Caco-2 (cell line): ENCODE measurements at places on chromosomes 6 and 20. TPM values are rescaled to one million over a fixed set of nuclear protein-coding genes. Genes with fewer than 3 reads are reported as not detected.

DNA sequence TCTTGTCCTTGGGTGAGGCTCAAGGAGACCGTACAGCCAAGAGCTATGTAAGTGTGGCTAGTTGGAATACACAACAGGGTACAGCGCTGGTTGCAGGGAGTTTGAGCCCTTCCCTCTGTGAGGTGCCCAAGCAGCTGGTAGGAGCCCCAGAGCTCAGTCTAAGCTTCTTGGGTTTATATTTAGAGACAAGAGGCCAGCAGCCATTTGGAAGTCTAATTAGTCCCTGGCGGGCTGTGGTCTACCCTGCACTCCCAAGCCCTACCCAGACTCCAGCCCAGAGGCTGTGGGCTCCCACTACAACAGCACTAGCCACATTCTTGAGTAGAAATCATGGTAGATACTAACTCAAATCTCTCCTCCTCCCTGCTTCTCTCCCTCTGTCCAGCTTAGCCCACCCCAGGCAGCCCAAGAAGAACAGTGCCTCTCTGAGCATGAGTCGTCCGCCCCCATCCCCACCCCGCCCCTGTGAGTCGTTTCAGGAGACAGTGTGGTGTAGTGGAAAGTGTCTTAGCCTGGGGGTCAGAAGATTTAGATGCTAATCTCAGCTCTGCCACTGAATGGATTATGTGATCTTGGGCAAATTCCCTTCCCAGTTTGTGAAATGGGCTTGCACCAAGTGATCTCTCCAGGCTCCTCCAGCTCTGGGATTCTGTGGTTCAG lies 37.8 kb downstream of the EIF2S2 start:
- no peak for DNase-seq

DNA sequence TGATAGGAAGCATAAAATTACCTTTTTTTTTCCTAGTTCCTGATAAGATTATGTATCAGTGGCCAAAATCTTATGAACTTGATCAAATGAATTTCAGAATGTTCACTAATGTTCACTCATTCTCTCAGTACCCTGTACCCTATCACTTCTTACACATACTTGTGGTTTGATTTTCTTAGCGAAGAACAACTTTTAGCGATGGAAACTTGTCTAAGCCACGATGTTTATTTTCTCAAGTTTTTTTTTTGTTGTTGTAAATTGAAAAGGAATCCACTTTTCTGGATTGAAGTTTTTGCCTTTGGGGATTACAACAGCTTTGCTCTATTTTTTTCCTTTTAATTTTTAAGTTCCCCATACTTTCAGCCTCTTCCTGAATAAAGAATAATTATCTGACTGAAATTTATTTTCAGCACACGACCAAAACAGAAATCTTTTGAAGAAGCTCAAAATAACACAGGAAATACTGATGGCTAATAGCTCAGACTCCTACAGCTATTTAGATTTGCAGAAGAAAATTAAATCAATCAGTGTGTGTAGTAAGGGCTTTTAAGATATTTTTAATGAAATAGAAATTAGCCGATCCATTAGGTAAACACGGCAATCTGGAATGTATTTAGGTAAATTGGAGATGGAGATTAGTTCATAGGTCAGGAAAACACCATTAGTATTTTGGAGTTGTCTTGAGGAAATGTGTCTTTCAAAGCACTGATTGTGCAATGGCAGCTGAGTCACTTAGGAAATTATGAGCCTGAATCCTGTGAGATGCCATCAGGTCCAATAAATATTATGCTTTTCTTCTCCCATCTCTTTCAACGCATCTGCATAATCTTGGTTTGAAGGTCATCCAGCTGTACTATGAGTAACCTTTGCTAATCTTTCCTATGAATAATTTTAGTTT lies 217.5 kb downstream of the GJA1 start:
- DNase-seq, result no peak

DNA sequence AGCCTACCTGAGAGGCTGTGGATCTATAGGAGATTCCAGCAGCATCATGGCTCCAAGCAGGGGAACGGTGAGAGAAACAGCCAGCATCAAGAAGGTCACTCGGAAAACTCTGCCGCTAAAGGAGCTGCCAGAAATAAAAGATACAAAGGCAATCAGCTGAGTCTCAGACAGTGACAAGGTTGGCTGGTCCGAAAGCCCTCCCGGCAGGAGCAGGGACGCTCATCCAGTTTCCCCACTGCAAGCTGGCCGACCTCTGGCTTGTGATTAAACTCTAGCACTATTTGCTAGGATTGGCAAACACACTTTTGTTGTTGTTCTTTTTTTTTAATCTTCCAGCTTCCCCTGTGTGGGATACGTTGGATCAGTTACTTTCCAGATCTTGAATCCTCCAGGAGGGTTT lies 8.7 kb downstream of the APMAP start:
- DNase-seq, result no peak

The CCN6 gene
- total RNA-seq, result not detected in 2 replicates

GRCh38 chr6:169172456-169172855 lies 81.2 kb downstream of the THBS2 start:
- no peak for DNase-seq

The RPS6KA2 gene
- total RNA-seq, result 5.5 and 5.6 TPM in 2 replicates

The VSX1 gene
- total RNA-seq, result not detected in 2 replicates

- no peak for DNase-seq
Measured at GRCh38 chr20:31674895-31675827, 37.4 kb downstream of the COX4I2 start.

- no peak for DNase-seq
Measured at GRCh38 chr20:54276577-54277169, 68.8 kb downstream of the PFDN4 start.

The CGA gene
- not detected in 2 replicates for total RNA-seq

The SNAP91 gene
- total RNA-seq, result not detected in 2 replicates

The LHFPL5 gene
- not detected in 2 replicates for total RNA-seq

GRCh38 chr20:48006036-48006833 lies 221.0 kb upstream of the SULF2 start:
- DNase-seq, result no peak

The VNN1 gene
- total RNA-seq, result not detected in 2 replicates

GRCh38 chr20:60030471-60030870 lies 72.2 kb downstream of the CDH26 start:
- no peak for DNase-seq
